ENCODE measurements at places on chromosomes 7 and 10. TPM values are rescaled to one million over a fixed set of nuclear protein-coding genes. Genes with fewer than 3 reads are reported as not detected.
A peak's percentile ranks its signal among the peaks of the same experiment; 100 is the strongest.

- H3K36me3 ChIP-seq, result no peaks in the 10 kb centered on the region
- H3K4me1 ChIP-seq, result peaks cover 4% of the 10 kb centered on the region
- peak; percentile 52 for DNase-seq
- H3K27ac ChIP-seq, result no peak within 1 kb of the TSS
- peaks cover 21% of the 10 kb centered on the region for H3K27me3 ChIP-seq
- peak within 1 kb of the TSS; percentile 85 for H3K4me3 ChIP-seq
These were observed at the start of gene FAM131B for GRCh38 chr7:143362131-143363015. TSS of gene FAM131B (minus strand) at chr7:143362713. CDS start at chr7:143362603, 110 bp downstream.

- H3K4me1 ChIP-seq, result peaks cover 22% of the 10 kb centered on the region
- peak; percentile 79 for DNase-seq
- no peaks in the 10 kb centered on the region for H3K27me3 ChIP-seq
- H3K36me3 ChIP-seq, result peaks cover 7% of the 10 kb centered on the region
- peak overlapping the region; percentile 44 for H3K27ac ChIP-seq
These were observed 66.9 kb upstream of the AFAP1L2 start for GRCh38 chr10:114470956-114471905.

DNA sequence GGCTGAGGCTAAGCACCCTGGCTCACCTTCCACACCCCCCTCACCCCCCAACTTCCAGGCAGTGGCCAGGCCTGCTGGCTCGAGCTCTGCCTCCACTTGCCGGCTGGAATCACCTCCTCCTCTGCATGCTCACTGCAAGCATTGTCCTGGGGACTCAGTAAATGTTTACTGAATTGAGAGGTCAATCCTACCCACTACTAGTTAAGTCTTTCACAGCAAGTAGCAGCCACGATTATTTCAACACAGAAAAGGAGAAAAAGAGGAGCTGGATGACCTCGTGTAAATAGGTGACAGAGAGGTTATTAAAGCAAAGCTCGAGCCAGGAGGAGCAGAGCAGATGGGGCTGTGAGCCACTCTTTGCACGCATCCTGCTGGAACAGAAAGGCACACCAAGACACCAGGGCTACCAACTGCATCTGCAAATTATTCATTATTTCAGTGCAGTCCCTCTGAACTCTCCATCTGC is 32.1 kb downstream of the HIPK2 start:
- H3K4me3 ChIP-seq, result no peak overlapping the region
- no peak overlapping the region for H3K27ac ChIP-seq
- no peaks in the 10 kb centered on the region for H3K27me3 ChIP-seq

DNA sequence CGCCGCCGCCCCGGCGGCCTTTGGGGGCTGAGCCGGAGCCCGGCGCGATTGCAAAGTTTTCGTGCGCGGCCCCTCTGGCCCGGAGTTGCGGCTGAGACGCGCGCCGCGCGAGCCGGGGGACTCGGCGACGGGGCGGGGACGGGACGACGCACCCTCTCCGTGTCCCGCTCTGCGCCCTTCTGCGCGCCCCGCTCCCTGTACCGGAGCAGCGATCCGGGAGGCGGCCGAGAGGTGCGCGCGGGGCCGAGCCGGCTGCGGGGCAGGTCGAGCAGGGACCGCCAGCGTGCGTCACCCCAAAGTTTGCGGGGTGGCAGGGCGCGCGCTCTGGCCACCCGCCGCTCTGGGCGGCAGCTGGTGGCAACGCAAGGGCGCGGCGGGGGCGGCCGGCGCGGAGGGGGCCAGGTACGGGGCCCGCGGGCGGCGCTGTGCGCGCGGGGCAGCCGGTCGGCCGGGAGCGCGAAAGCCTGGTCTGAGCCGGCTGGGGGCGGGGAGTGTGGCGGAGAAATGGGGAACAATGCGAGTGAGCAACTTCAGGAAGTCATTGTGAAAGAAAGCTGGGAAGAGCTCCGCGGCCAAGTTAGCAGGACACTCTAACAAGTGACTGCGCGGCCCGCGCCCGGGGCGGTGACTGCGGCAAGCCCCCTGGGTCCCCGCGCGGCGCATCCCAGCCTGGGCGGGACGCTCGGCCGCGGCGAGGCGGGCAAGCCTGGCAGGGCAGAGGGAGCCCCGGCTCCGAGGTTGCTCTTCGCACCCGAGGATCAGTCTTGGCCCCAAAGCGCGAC is at the start of gene IKZF1:
Gene IKZF1 (plus strand): TSS at position 588 of the 782 bp plus-strand sequence. CDS start 14,346 bp downstream, outside the sequence.
- DNase-seq, result peak; percentile 74
- peak within 1 kb of the TSS; percentile 99 for H3K27ac ChIP-seq
- H3K4me3 ChIP-seq, result peak within 1 kb of the TSS; percentile 95

GRCh38 chr7:77866786-77867536 is 68.4 kb downstream of the PHTF2 start:
- H3K4me3 ChIP-seq, result no peak overlapping the region
- H3K27ac ChIP-seq, result no peak overlapping the region
- no peaks in the 10 kb centered on the region for H3K27me3 ChIP-seq
- H3K36me3 ChIP-seq, result peaks cover 8% of the 10 kb centered on the region
- no peaks in the 10 kb centered on the region for H3K4me1 ChIP-seq

GRCh38 chr7:88756802-88757201 is 2.7 kb upstream of the ZNF804B start:
- H3K27me3 ChIP-seq, result peaks cover 58% of the 10 kb centered on the region
- no peak for DNase-seq
- no peak overlapping the region for H3K27ac ChIP-seq
- no peaks in the 10 kb centered on the region for H3K36me3 ChIP-seq

GRCh38 chr7:151129960-151130591 is 37.4 kb downstream of the GBX1 start:
- H3K4me1 ChIP-seq, result no peaks in the 10 kb centered on the region
- H3K27me3 ChIP-seq, result no peaks in the 10 kb centered on the region
- no peak for DNase-seq
- H3K27ac ChIP-seq, result no peak overlapping the region
- peaks cover 3% of the 10 kb centered on the region for H3K36me3 ChIP-seq

The HOXA10 gene
- not detected for total RNA-seq

DNA sequence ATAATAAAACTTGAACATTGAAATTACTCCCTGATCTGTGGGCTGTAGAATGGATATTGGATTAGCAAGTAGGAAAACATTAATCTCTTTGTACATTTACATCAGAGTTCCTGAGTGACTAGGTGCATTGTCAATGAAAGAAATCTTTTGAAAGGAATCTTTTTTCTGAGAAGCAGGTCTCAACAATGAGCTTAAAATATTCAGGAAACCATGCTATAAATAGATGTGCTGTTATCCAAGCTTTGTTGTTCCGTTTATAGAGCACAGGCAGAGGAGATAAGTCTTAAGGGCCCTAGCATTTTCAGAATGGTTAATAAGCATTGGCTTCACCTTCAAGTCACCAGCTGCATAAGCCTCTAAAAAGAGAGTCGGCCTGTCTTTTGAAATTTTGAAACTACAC is 41.3 kb upstream of the SLC16A12 start:
- no peaks in the 10 kb centered on the region for H3K27me3 ChIP-seq
- no peaks in the 10 kb centered on the region for H3K36me3 ChIP-seq
- H3K4me1 ChIP-seq, result no peaks in the 10 kb centered on the region
- no peak for DNase-seq
- H3K27ac ChIP-seq, result no peak overlapping the region

The MYL10 gene
- not detected for total RNA-seq

The HOXA5 gene
- not detected for total RNA-seq

DNA sequence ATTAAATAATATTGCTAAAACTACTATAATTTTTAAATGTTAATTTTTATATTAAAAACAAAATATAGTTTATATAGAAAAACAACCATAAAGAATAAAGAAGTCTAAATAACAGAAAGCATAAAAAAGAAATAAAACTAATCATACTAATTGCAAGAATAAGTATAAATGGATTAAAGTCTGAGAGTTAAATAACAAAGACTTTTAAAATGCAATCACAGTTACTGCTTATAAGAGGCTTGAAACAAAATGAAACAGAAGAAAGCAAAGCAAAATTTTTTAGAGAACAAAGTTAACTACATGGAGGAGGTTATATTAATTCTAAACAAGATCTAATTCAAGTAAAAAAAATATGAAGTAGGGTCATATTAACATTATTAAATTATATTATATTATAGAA is 41.1 kb downstream of the PRR15 start:
- no peak overlapping the region for H3K27ac ChIP-seq
- peaks cover 2% of the 10 kb centered on the region for H3K27me3 ChIP-seq
- no peak for DNase-seq
- H3K4me1 ChIP-seq, result no peaks in the 10 kb centered on the region

DNA sequence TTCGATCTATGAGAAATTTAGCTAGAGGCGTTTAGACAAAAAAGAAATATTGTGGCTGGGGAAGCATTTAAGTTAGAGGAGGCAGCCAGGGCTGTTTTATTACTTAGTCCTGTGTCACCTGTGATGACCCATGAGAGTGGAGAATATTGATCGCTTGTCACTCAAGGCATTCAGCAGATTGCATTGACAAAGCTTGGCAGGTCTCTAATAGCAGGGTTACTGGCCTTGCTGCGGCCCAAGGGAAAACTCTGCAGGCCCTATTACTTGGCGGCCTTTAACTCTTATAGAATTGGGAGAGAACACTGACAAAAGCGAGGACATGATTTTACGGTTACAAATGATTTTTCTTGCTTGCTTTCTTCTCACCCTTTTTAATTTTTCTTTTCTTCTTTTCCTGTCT is 473.5 kb downstream of the AUTS2 start:
- H3K36me3 ChIP-seq, result no peaks in the 10 kb centered on the region
- H3K4me1 ChIP-seq, result no peaks in the 10 kb centered on the region
- H3K4me3 ChIP-seq, result no peak overlapping the region
- DNase-seq, result no peak
- H3K27me3 ChIP-seq, result no peaks in the 10 kb centered on the region
- H3K27ac ChIP-seq, result no peak overlapping the region

Measured in activated naive CD4-positive, alpha-beta T cell treated with anti-CD3 and anti-CD28 coated beads for 36 hours (primary cell).